Nucleus accumbens (tissue), 56 donors: ENCODE measurements at places on chromosomes 2 and 18.

GRCh38 chr18:379681-380330 lies 112.0 kb upstream of the THOC1 start:
- DNase-seq, result no peak

DNA sequence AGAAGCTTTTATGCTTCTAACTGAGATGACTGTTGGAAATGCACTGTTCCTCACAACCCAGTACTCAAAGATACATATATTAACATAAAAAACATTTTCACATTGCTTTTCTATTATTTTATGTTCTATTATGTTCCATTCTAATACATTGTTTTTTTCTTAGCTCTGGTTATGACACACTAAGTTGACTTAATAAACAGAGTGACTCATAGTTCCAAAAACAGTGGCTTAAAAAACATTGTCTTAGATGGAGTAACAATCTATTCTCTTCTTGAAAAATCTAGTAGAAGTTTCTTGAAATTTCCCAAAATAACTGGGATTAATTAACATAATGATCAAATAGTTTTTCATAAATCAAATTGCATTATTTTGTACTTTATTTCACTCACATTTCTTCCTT lies 328.2 kb upstream of the LRATD1 start:
- DNase-seq, result no peak

DNA sequence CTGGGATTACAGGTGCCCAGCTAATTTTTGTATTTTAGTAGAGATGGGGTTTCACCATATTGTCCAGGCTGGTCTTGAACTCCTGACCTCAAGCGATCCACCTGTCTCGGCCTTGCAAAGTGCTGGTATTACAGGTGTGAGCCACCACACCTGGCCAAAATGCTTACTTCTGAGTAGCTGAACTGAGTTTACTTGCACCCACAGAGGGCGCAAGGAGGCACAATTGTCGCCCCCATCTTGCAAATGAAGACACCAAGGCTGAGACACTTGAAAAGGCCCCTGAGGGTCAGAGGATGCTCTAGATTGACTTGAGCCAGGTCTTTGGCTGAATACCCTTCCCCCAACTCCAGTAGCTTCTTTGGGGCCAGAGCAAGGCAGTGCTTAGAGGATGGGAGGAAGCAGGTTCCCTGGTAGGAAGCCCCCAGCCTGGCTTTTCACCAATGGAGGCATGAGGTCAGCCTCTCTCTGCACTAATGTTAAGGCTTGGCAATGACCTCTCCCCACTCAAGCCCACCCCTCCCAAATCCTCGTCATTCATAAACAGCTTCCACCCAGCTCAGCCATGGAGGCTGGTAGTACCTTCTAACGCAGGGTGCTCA lies 14.5 kb upstream of the KIF1A start:
- no peak for DNase-seq

GRCh38 chr2:202278944-202279343 lies 13.4 kb downstream of the NOP58 start:
- DNase-seq, result no peak

- no peak for DNase-seq
Measured at GRCh38 chr2:39724828-39725144, 54.3 kb downstream of the THUMPD2 start.

DNA sequence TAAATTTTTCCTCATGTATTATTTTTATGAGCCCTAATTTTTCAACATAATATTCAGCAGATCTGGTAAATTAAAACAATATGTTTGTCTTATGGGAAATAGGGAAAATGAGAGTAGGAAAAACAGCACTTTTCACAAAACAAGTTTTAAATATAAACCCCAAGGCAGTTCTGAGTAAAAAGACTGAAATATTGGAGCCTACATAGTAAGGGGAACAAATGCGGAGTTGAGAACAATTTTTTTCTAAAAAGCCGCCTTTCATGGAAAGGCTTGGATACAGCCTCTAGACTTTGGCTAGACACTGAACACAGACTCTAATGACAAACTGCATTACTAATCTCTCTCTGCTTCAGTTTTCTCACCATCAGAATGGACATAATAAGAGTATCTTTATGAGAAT lies 174.1 kb downstream of the NOL4 start:
- DNase-seq, result no peak

DNA sequence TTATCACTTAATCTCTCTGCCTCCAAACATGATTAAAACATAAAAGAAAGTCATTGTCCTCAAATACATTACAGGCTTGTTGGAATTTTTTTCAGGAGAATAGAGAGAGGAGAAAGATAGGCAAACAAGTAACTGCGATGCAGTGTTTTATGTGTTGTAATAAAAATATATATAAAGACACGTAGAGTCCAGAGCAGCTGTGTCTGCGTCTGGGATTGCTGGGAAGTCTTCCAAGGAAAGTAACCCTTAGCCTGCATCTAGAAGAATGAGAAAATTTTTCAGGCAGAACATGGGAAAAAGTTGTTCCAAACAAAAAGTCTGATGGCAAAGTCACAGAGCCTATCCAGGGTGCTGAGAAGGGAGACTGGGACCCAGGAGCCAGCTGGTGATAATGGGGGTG lies 91.8 kb upstream of the ST6GAL2 start:
- DNase-seq, result no peak

DNA sequence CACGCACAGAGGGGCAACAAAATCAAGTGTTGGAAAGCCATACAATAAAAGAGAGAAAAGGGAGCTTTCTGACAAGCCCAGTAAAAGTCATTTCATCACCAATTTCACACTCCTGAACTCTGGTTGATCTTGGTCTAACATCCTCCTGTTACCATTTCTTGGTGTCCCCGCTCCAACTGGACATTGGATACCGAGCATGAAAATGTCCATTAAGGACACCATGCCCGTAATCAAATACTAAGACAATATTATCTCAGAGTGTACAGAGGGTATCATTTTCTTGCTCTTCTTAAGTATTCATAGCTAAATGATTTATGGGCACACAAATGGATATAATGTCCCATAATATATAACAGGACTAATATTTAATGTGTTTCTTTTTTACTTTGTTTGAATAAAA lies 218.9 kb downstream of the EPHA4 start:
- DNase-seq, result no peak

GRCh38 chr2:64243081-64244036 lies 99.1 kb upstream of the PELI1 start:
- DNase-seq, result no peak

GRCh38 chr2:124437811-124438210 lies 412.7 kb downstream of the CNTNAP5 start:
- no peak for DNase-seq

DNA sequence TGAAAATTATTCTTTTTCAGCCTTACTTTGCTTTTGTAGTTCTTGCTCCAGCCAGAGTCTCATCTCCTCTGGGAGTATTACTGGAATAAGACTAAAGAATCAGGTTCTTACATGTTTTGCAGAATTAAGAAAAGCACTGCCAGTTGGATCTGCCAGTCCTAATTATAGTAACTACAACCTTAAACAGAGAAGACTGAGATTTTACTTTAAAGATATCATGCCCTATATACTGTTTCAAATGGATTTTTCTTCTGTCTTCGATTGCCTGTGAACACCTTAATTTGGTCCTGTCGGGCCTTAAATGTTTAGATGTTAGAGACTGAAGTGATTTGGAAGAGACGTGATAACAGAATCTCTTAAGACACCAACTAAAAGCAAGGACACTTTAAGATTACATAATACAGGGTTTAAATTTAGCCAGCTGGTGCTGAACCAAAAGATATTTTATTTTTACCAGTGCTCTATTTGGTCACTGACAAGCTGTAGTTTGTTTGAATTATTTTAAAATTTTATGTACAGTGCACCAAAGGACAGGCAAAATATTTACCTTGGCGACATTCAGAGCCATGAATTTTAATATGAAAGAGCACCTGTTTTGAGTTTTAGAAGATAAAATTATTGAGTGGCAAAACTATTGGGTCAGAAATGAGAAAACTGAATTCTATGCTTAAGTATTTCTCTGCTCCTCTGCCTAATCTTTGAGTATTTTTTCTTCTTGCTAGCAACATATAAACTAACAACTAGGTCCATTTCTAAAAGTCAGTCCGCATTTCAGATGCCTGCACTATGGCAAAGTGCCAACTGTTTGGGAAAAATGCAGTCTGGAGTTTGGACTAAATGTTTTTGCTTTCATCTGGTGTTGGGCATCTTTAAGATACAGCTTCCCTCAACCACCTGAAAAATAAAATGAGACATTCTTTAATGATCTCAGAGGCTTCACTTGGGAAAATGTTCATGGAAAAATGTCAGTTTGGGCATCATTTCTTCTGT lies 300.0 kb downstream of the XIRP2 start:
- DNase-seq, result no peak

DNA sequence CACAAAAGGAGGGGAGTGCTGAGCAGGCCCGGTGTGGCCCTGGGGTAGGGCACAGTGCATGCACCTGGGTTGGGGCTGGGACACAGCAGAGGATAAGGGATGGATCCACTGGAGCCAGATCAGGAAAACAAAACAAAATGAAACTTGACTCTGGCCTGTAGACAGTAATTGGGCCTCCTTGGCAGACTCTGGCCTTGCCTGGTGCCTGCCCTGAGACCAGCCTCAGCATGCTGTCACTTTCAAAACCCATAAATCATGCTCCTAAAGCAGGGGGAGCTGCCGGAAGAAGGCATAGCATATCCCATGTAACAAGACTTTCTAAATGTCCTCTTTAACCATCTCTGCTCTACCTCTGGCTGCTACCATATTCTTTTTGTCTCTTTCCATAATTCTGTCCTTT lies 61.1 kb upstream of the IGFBP5 start:
- no peak for DNase-seq

- no peak for DNase-seq
Measured at GRCh38 chr2:63053081-63053888, 2.7 kb downstream of the OTX1 start.
